ENCODE measurements at places on chromosomes 6 and 20.

DNA sequence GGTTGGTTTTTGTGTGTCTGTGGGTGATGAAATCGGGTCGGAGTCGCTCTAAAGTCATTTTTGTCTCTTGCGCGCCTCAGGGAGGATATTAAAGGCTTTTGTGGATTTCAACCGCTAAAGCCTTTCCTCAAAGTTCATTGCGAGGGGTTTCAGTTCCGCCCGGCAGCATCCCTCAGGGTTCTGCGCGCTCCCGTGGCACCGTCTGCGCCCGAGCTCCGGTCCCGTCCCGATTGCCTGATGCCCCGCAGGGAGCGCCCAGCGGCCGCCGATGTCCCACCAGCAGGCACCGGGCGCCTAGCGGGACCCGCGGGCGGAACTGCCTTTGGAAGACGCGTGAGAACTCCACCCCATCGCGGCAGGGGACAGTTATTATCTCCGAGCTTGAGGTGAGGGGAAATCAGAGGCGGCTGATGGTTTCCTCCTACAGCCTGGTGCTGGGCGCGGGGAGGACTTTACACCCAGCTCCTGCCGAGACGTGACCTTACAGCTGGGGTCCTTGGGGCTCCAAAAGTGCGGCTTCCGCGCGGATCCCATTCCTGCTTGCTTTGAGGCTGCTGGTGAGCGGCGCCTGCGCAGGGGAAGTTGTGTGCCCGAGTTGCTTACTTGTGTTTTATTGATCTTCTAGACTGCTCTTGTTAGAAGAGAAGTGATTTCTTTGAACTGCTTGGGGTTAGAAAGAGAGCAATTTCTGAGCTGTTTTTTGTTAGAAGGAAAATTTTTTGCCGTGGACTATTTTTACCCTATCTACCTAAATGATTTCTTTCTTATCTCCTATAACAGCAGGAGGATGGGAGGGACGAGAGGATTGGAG is 27.1 kb downstream of the ULBP1 start:
- no peak for DNase-seq

DNA sequence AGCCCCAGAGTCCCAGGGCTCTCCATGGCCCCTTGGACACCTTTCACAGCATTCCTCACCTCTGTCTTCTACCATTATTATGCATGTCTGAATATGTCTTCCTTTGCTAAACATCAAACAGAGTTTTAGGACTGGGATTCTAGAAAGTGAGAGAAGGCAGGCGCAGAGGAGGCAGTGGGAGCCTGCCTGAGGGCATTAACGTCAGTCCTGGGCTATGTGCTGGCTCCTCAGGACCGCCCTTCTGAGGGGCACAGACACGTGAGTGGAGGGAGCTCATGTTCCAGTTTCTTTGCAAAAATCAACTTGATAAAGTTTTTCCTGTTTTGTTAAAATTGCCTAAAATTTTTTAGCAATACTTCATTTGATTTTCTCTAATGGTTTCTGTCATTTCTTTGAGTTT is 38.0 kb downstream of the C6orf15 start:
- DNase-seq, result no peak

GRCh38 chr6:73704798-73705197 is 8.8 kb downstream of the CD109 start:
- DNase-seq, result no peak

DNA sequence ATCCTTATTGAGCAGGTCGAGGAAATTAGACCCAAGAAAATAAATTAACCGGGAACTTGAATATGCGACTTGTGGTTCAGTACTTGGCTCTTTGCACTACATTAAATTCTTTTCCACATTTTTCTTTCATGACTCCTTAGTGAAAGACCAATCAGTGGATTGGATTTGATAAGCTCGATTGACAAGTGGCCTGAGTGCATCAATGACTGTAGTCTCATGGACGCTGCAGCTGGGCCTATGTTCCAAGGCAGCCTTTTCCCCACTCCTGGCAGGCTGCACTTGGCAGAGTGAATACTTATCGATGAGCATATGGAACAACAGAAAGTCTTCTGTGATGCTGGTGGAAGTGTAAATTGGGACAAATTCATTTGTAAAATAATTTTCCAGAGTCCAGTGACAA is 210.8 kb upstream of the EXOC2 start:
- DNase-seq, result peak; percentile 75

DNA sequence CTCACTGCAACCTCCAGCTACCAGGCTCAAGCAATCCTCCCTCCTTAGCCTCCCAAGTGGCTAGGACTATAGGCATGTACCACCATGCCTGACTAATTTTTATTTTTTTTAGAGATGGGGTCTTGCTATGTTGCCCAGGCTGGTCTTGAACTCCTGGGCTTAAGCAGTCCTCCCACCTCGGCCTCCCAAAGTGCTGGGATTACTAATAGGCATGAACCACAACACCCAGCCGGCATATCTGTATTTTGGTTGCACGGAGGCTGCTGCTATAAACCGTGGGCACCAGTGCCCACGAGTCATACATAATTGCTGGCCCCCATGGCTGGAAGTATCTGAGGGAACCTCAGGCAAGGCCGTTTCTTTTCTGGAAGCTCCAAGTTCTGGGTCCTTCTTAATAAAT is 18.3 kb upstream of the ADRM1 start:
- DNase-seq, result no peak

DNA sequence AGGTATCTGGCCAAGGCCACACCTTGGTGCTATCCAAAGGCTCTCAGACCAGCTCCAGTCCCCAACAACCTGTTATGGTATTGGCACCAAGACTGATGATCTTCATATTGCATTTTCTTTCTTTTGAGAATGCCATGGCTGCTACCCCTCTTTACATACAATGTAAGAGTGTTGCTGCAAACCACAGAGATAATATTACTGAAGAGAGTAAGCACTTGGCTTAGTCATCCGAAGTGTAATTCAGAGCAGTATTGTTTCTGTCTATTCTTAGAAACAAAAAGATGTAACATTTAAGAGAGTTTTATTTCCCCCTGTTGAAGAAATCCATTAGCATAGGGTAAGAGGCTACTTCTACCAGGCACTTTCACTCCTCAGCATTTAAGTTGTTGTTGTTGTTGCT is 212.5 kb downstream of the C6orf118 start:
- DNase-seq, result peak; percentile 16

DNA sequence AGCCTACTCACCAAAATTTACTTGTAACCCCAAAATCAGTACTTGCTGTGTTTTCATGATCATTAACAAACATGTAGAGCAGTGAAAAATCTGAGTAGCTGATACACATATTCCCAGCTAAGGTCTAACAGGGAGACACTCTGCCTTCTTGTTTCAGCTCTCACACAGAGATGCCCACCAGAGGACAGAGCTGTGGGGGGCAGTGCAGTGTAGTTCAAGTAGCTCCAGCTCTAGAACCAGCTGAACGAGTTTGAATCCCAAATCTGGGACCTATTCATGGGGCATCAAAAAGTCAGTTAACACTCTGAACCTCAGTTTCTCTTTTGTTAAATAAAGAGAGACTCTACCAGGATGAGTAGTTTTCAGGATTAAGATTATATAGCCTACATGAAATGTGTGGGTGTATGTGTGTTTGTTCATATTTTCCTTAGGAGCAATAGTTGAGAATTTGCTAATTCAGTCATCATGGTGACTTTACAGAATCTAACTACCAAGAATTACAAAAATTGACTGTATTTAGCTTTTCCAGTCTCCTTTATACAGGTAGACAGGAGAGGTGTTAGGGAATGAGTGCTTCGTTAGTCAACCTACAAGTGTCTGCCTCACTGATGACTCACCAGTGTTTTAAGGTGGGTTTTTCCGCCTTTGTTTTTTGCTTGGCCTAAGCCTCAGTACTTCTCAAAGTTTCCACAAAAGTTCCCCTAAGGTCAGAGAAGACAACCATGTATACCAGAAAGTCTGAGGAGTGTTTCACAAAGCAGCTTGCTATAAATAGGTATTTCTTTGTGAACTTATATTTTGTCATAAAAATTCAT is 164.0 kb upstream of the RUNX2 start:
- DNase-seq, result no peak

DNA sequence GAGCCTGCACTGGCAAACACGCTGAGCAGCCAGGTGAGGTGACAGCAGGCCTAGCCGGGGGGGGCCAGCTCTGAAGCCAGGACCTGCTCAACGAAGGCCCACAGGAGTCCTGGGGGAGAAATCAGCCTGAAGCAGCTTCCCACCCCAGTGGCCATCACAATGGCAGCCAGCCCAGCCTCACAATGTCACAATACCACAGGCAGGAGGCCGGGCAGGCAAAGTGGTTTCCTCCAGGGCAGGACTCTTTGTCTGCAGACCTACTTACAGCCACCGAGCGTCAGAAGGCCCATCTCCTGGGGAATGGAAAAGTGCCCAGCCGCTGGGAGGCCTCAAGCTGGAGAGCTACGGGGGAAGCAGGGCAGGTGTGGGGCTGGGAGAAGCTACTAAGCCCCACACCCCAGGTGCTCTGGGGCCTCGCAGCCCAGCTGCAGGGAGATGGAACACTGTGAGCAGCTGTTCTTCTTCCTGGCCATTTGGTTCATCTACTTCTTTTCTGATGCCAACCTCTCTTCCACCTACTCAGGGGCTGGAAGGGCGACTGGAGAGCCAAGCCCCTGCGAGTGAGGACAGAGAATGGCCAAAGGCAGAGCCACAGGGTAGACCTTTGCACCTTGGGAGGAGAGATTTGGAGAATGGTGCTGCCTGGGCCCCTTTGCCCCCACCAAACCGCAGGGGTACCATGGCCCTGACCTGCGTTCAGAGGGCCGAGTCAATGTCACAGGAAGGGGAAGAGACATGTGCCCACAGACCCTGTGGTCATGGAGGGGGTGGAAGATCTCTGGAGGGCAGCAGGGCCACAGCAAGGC is 22.3 kb upstream of the AVP start:
- no peak for DNase-seq

GRCh38 chr6:34237316-34237721 is 646 bp downstream of the HMGA1 start:
- no peak for DNase-seq

DNA sequence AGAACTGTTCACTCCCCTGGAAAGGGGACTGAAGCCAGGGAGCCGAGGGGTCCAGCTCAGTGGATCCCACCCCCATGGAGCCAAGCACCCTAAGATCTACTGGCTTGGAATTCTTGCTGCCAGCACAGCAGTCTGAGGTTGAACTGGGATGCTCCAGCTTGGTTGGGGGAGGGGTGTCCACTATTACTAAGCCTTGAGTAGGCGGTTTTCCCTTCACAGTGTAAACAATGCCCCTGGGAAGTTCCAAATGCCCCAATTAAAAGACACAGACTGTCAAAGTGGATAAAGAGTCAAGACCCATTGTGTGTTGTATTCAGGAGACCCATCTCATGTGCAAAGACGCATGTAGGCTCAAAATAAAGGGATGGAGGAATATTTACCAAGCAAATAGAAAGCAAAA is 150.2 kb downstream of the LPA start:
- no peak for DNase-seq

GRCh38 chr6:72905705-72906478 is 284.0 kb downstream of the KCNQ5 start:
- no peak for DNase-seq

GRCh38 chr6:148450866-148451265 is 108.2 kb downstream of the SASH1 start:
- no peak for DNase-seq

DNA sequence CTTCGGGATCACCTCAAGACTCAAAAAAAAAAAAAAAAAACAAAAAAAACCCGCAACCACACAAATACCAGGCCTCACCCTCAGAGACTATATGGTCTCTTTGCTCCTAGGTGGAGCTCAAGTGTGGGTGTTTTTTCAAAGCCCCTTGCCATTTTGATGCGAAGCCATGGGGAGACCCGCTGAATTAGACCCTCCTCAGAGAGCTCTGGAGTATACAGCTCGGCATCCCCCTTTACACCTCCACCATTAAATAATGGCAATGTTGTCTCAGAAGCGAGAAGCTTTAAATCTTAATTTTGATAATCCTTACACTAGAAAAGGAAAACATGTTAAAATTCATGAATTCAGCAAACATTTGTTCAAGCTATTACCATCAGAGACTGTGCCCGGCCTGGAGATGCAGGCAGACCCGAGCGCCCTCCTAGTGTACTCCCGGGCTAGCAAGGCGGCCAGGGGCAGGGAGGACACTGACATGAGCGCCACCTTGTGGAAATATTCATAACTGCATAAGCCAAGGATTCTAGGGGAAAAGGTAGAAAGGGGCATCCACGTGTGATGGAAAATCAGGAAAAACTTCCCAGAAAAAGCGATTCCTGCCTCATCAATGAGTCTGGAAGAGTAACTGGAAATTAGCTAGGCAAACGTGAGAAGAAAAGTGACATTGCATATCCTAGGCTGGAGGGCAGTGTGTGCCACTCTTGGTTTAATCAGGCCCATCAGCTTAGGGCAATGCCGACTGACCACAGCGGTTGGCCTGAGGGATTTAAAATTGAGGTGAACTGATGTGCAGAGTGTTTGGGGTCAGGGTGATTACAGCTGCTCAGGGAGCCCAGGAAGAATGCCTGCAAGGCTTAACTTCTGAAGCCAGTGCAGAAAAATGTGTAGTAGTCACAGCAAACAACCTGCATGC is 72.5 kb downstream of the B3GAT2 start:
- DNase-seq, result peak; percentile 50

DNA sequence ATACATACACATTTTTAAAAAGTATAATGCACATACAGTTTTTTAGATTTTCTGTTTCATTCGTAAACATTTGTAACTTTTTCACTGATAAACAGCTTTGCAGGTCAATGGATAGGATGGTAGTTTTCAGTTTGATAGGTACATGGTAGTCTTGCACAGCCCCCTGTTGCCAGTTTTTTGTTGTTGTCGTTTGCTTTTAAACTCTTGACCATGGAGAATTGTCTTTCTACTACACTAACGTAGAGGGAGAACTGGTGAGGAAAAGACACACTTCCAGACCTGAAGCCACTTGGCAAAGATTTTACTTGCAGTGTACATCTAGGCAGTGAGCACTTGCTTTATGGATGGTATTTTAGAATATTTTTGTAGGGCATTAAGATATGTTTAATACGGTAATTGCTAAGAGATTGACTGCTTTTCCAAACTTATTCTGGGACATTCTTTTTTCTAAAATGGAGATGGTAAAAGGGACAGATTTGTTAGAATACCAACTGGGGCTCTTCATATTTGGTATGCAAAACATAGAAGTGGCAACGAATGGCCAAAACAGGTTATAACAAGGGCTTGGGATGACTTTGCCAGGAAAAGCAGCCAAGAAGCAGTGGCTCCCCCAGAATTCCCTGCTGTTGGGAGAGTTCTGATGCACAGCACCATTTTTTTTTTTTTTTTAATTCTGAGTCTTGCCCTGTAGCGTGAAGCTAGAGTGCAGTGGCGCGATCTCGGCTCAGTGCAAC is 1.5 kb downstream of the PYGB start:
- no peak for DNase-seq

GRCh38 chr6:31775633-31776484 is 1.3 kb downstream of the VWA7 start:
- DNase-seq, result no peak

- peak; percentile 74 for DNase-seq
These were observed 86.4 kb upstream of the CLDN20 start for GRCh38 chr6:155177363-155177961.

DNA sequence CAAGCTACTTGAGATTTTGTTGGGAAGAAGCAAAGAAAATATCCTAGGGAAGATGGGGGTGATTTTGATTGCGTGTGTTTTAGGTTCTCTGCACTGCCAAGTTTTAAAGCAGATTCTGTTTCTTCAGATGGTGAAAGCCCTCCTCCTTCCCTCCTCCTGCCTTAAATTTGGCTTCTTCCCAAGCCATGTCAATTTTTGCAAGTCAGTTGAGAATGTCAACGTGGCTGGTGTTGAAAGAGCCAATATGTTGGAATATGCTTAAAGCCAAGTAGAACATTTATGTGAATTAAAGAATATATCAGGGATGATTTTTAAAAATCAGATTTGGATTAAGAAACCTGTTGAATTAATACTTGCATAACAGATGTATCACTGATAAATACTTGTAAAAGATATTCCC is 270.8 kb downstream of the ARID1B start:
- DNase-seq, result peak; percentile 80

- DNase-seq, result no peak
These were observed 19.3 kb downstream of the UQCC2 start for GRCh38 chr6:33692078-33692759.

All from fibroblast of upper back skin (primary cell).